Cardiac septum (tissue), 1 donor: ENCODE measurements at places on chromosomes 1 and 21. TPM values are rescaled to one million over a fixed set of nuclear protein-coding genes. Genes with fewer than 3 reads are reported as not detected.

- no peak for DNase-seq
Measured at GRCh38 chr1:163672976-163673758, 351.4 kb downstream of the NUF2 start.

DNA sequence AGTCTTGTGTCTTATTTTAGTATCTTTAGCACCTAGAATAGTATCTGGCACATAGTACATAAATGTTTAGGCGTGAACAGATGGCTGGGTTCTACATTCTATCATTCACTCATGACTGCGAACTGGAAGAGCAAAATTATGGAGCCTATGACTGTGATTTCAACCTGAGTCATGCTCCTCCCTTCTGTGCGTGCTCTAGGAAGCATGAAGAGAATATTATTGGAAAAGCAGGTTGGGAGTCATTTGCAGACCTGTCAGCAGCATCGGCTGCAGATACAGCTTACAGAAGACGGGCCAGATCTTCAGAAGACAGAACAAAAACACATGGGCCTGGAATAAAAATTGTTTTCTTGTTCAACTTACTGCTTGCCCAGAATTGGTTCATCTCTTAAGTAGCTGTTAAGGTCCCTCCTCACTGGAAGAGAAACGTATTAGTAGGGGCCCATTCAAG is 344.0 kb upstream of the USP24 start:
- DNase-seq, result no peak

- DNase-seq, result no peak
Measured at GRCh38 chr1:42777852-42778251, 6.9 kb upstream of the TMEM269 start.

- no peak for DNase-seq
Measured at GRCh38 chr1:206503591-206504362, 3.6 kb upstream of the RASSF5 start.

GRCh38 chr1:38213646-38214434 is 167.2 kb upstream of the POU3F1 start:
- DNase-seq, result no peak

GRCh38 chr1:161206411-161207140 is 4.4 kb downstream of the NDUFS2 start:
- DNase-seq, result no peak

DNA sequence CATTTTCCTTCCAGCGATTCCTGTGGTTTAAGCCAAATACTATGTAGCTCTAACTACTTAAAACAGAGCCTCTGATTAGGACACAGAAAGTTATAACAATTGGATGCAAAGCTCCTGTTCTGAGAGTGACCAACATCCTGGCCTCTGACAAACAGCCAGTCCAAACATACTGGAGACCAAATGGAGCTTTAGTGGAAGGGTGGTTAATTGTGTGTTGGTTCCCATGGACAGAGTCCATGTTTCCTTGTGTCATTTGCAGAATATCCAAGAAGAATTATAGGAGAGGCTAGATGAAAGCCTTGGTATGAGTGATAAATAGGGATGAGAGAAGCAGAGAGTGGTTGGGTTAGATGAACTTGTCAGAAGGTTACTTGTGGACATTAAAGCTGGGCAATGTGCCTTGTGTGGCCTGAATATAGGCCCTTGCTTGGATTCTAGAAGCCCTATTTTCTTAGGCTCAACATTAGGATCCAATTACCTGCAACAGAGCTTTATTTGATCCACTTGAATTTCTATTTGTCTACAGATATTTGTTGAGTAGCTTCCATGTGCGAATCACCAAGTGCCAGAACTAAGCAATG is 180.5 kb upstream of the GORAB start:
- no peak for DNase-seq

DNA sequence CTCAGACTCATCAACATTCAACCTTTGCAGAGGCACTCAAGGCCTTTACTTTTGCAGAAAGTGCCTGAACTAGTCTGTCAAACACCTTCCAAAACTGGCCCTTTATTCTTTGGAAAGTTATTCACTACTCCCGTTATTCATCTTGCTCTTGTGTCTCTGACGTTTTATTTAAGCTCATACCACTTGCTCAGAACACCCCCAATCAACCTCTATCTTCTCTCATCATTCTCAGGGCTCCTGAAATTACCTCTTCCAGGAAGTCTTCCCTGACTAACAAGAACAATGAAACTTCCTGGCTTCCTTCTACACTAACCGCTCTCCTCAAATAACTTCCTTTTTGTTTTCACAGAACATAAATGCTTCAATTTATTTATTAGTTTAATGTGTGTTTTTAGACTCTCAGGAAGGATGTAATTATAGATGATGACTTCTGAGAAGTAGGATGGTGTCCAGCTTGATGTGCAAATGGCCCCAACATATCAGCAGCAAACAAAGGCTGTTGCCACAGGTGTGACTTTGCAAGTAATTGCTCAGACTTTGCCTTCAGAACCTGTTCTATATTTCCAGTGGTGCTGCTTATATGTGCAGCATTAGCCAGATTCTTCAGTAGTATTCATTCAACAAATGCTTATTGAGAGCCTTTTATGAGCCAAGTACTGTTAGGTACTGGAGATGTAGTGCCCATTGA is 22.8 kb upstream of the BATF3 start:
- DNase-seq, result no peak

GRCh38 chr1:19402031-19402813 is 83.1 kb downstream of the CAPZB start:
- no peak for DNase-seq

DNA sequence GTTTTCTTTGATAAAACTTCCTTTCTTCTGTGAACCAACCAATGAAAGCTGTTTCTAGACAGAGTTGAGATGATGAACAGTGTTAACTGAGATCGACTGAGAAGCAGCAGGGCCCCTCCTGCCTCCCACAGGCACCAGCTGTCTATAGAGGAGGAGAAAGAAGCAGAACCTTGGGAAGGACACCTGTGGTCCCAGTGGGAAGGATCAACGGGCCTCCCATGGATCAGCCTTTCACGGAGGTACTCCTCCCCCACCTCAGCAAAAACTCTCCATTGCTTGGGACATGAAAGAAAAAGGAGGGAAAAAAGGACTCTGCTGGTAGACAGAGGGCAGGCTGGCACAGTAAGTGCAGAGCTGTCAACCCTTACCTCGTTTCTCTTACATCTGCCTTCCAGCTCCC is 40.5 kb downstream of the PLPPR5 start:
- DNase-seq, result no peak

ESRRG gene
- 32.3 TPM for total RNA-seq

SLC30A2 gene
- 5.0 TPM for total RNA-seq

SLC66A1 gene
- total RNA-seq, result 7.5 TPM

CR1L gene
- total RNA-seq, result not detected
